ENCODE measurements at places on chromosomes 16 and 17. TPM values are rescaled to one million over a fixed set of nuclear protein-coding genes. Genes with fewer than 3 reads are reported as not detected.

DNA sequence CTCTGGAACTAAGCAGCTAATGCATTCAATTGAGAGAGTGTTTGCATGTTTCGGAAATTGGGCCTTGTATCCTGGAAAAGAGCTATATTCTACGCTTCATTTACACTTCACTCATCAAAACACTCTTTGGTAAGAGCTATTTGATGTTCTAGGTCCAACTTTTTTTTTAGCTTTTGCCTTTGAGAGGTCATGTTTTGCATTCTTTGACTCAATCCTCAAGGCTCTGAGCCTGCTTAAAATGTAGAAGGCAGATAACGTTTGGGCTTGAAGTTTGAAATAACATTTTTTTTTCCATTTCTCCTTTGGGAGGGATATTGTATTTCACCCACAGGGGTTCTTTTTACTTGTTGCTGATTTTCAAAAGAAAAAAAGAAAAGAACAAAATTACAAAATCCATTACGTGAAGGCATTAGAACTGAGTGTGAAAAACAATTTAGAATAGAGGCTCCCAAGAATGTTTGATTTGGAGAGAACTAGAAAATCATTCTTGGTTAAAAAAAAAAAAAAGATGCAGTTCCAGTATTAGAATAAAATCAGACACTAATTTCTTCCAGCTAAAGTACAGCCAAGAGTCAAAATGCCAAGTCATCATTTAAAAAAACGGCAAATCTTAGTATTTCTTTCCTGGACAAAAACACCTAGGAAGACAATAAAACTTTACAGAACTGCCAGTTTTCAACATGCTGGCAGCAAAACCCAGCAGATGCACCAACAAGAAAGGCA lies 268.5 kb downstream of the GRIN2A start:
- no peak for DNase-seq

DNA sequence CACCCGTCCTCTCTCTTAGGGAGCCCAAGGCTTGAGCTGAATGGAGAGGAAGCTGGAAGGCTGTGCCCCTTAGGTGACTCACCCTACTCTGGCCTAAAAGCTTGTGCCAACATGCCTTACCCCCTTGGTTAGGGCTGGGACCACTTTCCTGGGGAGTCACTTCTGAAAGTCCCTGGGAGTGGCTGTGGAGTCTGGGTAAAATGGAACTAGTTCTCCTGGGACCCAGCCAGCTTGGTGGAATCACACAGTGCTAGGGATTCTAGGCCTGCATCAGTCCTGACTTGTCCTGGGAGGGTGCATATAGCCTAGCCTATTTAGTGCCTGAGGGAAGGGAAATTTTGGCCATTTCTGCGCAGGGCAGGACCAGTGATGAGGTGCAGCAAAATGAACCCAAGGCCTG lies 10.5 kb downstream of the MMP28 start:
- no peak for DNase-seq

DNA sequence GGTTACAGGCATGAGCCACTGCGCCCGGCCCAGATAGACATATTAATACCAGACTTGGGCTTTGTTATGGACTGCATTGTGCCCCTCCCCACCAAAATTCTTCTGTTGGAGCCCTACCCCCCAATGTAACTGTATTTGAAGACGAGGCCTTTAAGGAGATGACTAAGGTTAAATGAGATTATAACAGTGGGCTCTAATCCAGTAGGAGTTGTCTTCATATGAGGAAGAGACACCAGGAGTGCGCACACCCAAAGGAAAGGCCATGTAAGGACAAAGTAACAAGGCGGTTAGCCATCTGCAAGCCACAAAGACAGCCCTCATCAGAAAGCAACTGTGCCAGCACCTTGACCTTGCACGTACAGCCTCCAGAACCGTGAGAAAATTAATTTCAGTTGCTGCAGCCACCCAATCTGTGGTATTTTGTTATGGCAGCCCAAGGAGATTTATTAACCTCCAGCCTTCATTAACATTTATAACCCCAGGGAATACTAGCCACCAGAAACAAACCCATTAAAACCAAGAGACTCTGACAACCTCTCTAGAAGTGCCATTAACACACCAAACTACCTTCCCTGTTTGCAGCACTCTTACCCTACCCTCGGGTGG lies 107.6 kb downstream of the TTC19 start:
- no peak for DNase-seq

- no peak for DNase-seq
These were observed 19.3 kb downstream of the MMD start for GRCh38 chr17:55402374-55402773.

GRCh38 chr16:2963723-2964474 lies at the start of gene KREMEN2:
Gene KREMEN2 (plus strand): TSS chr16:2964275. CDS start chr16:2964521, 246 bp downstream.
- peak; percentile 46 for DNase-seq

DNA sequence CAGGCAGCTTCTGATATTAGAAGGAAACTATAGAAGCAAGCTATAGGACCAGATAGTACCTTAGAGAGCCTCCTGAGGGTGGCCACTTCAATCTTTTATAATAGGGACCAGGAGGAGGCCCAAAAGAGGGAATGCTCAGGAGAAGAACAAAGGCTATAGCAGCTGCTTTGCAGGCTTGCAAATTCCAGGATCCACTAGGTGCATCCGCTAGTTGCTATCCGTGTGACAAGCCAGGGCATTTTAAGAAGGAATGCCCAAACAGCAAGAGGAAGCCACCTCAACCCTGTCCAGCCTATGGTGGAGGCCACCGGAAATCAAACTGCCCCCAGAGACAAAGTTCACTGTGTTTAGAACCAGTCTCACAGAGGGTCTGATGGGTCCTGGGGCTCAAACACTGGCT lies 192.6 kb upstream of the KIF2B start:
- no peak for DNase-seq

- DNase-seq = no peak
These were observed 16.3 kb downstream of the SNX29 start for GRCh38 chr16:11992586-11993524.

GRCh38 chr16:55575496-55575895 lies 9.0 kb downstream of the CAPNS2 start:
- DNase-seq = no peak

DNA sequence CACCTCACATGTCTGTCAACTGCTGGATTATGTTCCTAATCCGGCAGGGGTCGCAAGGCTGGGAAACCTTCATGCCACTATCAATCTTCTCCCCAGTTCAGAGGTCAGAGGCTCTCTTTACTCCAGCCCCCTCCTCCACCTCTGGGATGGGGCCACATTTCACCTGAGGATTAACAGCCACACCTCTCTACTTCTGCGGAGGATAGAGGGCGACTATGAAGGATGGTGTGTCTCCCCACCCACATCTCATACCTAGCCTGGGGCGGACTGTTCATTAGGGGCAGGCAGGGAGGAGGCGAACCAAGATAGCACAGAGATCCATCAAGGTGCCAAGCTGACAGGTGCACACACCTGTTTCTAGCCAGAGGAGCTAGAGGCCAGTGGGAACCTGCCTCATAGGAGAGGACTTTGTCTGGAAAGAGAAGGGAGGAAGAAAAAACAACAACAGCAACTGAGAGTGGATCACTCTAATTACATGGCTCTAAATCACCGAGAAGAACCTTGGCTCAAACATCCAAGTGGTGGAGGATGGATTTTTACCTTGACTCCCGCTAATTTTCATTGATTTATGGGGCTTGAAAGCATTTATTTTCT lies 41.9 kb upstream of the SKAP1 start:
- DNase-seq = no peak

Gene CCL7
- not detected for total RNA-seq

Gene ESRP2
- 0.09 TPM for total RNA-seq

Gene HAP1
- total RNA-seq = 1.6 TPM

Gene LGALS9B
- not detected for total RNA-seq

Gene UBE2I
- 301 TPM for total RNA-seq

Gene NOG
- 0.65 TPM for total RNA-seq

Gene ITGA2B
- total RNA-seq = 7.3 TPM

Gene SLC2A4
- total RNA-seq = 6.1 TPM

Gene SDR42E1
- total RNA-seq = not detected
